MG63 (cell line): ENCODE measurements at places on chromosomes 11 and 22. TPM values are rescaled to one million over a fixed set of nuclear protein-coding genes. Genes with fewer than 3 reads are reported as not detected.

GRCh38 chr11:113378692-113379091 lies 8.9 kb upstream of the ANKK1 start:
- no peak for DNase-seq

- no peak for DNase-seq
Observed at GRCh38 chr11:95485115-95485900, 254.3 kb upstream of the SESN3 start.

GRCh38 chr22:32206774-32207758 lies 2.2 kb upstream of the RFPL2 start:
- DNase-seq: peak; percentile 17

The RNF141 gene
- total RNA-seq: 14.7 and 19.2 TPM in 2 replicates

- no peak for DNase-seq
Observed at GRCh38 chr22:41827671-41828070, 5.2 kb upstream of the SREBF2 start.

DNA sequence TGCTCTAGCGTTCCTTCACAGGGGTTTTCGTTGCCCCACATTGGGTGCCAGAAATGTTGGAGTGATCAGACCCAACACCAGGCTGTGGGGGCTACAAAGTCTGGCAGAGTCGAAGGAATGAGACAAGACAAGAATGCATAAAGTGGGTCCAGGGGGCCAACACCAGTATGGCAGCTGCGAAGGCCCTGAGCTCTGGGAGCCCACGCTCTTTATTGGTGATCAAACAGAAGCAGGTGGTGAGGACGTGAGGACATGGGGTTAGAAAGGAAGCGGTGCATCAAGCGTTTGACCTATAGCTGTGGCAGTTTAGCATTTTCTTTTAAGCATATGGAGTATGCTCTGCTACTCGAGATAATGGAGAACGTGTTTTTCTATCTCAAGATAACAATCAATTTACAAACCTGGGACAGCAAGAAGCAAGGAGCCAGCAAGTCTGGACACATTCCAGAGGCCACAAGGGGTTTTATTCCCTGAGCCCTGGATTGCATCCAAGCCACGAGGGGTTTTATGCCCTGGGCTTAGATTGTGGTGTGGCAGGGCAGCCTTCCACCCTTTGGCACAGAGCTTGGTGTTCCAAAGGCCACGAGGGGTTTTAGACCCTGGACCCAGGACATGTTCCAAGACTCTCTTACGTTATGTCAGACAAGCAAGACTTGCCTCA lies 3.9 kb upstream of the DNAJB13 start:
- DNase-seq: no peak

- no peak for DNase-seq
Observed at GRCh38 chr22:45434981-45435380, 21.5 kb downstream of the RIBC2 start.

DNA sequence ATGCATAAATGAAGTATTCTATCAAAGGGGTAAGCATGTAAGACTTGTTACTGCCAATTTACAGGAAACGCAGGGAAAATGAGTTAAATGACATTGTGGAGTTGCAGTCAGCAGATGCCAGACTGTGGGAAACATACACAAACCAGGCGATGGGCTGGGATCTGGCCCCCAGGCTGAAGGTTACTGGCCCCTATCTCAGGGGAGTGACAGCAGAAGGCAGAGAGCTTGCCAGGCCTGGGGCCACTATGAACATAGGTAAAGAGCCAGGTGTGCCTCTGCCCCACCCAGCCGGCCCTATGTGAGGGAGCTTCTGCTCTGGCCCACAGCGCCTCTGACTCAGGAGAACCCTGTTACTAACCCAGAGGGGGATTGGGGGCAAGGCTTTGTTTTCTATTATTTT lies 26.1 kb upstream of the SLC25A1 start:
- DNase-seq: no peak

DNA sequence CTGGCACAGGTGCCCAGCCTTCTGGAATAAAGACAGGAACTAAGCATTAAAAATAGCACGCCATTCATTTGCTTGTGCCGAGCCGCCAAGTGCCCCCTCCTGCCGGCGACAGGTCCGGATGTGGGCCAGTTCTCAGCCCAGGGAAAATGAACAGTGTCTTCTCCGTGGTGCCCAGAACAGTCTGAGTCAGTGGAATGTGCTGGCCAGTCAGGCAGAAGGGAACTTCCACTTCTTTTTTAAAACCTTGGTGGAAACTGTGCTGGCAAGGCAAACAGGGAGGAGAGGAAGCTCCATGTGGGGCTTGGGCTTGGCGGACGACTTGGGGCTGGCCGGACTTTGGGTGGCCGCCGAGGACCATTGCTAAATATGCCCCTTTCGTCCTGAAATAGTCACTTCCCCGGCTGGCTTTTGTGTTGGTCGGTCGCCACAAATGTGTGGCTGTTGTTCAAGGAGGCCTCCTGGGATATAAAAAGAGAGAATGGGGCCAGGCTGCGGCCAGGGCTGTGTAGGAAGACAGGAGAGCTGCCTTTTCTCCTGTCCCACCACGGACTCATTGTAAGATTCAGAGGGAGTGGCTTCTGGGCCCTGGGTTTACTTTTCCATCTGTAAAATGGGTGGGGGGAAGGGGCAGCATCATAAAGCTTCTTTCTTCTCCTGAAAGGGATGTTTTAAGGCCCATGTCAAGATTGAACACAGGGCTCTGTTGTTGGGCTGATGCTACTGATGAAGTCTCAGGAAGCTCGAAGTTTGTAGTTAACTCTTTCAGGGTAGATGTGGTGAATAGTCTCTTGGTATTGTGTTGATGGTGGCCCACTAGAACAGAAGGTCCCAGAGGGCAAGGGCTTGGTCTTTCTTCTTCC lies 101.0 kb downstream of the PTPRJ start:
- DNase-seq: peak; percentile 93

- peak; percentile 6 for DNase-seq
Observed at GRCh38 chr22:32080904-32081303, 37.8 kb downstream of the SLC5A1 start.

DNA sequence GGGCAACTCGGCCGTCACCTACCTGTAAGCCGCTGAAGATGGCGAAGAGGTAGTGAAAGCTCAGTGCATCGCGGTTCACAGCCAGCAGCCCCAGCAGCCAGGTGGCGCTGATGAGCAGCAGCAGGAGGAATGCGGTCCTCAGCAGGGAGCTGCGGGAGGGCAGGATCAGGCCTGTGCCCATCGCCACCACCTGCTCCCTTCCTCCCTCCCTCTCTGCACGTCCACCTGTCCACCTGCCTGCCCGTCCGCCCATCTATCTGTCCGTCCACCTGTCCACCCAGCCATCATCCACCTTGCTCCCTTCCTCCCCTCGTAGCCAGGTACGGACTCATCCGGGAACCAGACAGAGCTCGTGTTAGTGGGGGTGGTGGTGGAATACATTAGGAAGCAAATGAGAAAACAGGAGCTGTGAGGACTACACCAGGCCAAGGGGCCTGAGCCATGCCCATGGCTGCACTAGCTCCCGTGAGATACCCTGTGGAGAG lies 32.2 kb downstream of the TRMU start:
- peak; percentile 49 for DNase-seq

DNA sequence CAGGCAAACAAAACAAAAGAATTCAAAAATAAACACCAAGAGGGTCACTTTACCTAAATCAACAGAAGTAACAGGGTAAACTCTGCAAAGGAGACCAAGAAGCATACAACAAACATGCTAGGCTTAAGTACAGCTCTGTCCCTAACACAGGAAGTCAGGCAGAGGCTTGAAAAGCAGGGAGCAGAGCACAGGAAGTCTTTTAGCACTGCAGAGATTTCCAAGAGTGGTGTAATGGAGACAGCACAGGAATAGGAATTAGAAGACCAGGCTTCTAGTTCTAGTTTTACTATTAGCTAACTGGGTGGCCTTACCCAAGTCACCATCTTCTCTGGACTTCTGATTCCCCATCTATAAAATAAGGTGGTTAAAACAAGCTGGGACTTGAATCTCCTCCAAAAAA lies 1.9 kb downstream of the RBFOX2 start:
- DNase-seq: peak; percentile 19

The PLAAT5 gene
- total RNA-seq: not detected in 2 replicates

DNA sequence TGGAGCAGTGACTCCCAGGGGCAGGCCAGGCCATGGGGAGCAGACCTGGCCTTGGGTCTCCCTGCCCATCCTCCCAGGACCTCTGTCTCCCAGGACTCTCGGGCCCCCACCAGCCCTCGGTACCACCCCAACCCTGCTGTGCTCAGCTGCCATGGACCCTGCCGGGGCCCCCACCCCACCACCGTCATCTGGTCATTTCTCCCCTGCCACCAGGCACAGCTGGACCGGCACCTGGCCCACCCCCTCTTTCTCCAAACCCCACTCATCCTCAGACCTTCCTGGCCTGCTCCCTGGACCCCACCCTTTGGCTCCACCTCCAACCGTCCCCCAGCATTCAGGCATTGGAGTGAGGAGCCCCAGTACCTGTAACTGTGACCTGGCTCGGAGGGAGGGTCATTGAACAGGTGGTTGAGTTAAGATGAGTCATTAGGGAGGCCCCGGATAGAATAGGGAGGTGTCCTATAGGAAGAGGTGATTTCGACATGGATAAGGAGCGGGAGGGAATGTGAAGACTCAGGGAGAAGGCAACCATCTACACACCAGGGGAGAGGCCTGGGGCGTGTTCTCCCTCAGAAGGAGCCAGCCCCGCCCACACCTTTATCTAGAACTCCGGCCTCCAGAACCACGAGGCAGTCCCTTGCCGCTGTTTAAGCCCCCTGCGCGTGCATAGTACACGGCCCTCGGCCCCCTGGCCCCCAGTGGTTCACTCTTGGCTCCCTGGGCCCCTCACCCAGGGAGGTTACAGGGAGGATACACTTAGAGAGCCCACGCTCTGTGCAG lies 1395.9 kb downstream of the BRD1 start:
- no peak for DNase-seq

The RTN4R gene
- 0.10 and 5.7 TPM in 2 replicates for total RNA-seq

The SLC35F2 gene
- total RNA-seq: 38.4 and 42.9 TPM in 2 replicates

The KIRREL3 gene
- total RNA-seq: 2.8 and 11.7 TPM in 2 replicates

GRCh38 chr11:61071208-61071681 lies 31.0 kb upstream of the CD5 start:
- no peak for DNase-seq

The LMNTD2 gene
- total RNA-seq: 0.20 and 0.30 TPM in 2 replicates

- no peak for DNase-seq
Observed at GRCh38 chr11:12715941-12716340, 41.7 kb downstream of the TEAD1 start.

GRCh38 chr11:77410076-77410827 lies 63.6 kb downstream of the PAK1 start:
- DNase-seq: no peak

- DNase-seq: no peak
Observed at GRCh38 chr11:128194216-128194615, 393.1 kb downstream of the ETS1 start.

DNA sequence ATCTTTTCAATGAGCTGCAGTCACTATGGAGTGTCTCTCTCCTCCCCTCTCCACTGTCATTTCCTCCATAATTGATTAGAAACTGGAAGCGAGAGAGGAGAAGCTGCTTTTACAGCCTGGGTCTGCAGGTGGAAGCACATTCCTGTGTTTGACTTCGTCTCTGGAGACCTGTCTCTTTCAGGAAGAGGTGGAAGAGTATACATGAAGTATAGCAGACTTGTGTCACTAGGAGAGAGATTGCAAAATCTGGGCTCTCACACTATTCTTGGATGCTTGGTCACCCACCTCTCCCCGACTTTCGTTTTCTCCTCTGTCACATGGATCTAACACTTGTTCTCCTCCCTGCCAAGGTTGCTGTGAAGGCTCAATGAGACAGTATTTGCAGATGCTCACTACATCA lies 323.3 kb downstream of the NTM start:
- DNase-seq: no peak

The KCNJ11 gene
- total RNA-seq: not detected in 2 replicates

GRCh38 chr22:47280301-47280700 lies 517.9 kb downstream of the TBC1D22A start:
- no peak for DNase-seq

- DNase-seq: no peak
Observed at GRCh38 chr11:1938343-1939005, 8.7 kb upstream of the MRPL23 start.

DNA sequence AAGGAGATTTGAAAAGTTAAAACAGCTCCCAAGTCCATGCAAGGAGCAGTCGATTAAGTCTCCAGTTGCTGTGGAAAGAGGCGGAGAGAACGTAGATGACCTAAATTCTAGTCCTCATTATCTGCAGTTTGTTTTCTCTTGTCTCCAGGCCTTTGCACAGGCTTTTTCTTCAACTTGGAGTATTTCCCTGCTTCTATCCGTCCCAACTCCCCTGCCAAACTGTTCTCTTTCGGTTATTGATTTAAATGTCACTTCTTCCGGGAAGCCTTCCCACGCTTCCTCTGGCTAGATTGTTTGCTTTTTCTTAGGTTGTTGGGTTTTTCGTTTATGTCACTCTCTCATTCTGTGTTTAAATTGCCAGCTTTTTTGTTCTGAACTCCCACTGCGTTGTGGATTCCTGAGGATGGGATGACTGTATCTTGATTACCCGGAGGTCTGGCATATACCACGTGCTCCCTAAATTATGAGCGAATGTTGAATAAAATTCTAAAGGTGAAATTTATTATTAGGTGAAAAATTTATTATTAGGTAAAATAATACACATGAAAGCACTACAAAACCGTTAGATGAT lies 463 bp downstream of the TMEM126B start:
- no peak for DNase-seq

DNA sequence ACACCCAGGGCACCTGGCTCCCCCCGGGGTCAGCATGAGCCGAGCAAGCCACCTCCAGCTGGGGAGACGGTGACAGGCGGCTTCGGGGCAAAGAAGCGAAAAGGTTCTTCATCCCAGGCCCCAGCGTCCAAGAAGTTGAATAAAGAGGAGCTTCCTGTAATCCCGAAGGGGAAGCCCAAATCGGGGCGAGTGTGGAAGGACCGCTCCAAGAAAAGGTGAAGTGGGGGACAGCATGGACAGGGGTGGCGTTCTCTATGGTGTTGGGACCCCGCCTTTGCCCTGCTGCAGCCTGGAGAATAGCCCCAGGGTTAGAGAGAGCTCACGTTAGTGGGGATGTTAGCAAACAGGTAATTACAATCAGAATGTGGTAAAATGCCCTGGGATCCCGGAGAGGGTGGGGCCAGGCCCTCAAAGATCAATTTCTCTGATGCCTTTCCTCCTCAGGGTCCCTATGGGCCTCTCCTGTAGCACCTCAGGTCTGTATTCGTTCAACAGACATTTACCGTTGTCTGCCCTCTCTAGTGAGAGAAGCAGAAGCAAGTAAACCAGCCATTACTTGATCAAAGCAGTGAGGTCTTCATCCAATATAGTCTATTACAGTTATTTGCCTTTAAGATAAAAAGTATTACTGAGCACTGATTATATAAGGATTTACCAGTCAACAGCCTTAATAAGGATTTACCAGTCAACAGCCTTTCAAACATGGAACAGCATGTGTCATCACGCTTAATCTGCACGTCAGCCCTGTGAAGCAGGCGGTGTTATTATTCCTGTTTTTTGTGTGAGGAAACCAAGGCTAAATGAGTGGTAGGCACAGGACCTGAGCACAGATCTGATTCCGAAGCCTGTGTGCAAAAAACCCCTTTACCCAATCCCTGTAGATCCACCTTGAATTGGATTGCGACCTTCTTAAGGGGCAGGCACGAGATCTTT lies 1.0 kb downstream of the CCDC86 start:
- DNase-seq: no peak

GRCh38 chr11:119062779-119063178 lies 4.8 kb upstream of the VPS11 start:
- peak; percentile 38 for DNase-seq

The PKNOX2 gene
- 0.94 and 15.3 TPM in 2 replicates for total RNA-seq
